NCI-H1694 treated with DMSO at 0.1 percent for 48 hours (cell line): ENCODE measurements at places on chromosomes 16 and 17.

GRCh38 chr17:75457047-75457654, 716 bp downstream of the TMEM94 start:
- DNase-seq = peak; percentile 23

- no peak for DNase-seq
These were observed 6.1 kb downstream of the GNAO1 start for GRCh38 chr16:56197192-56197992.

- no peak for DNase-seq
These were observed 23.8 kb downstream of the TEX14 start for GRCh38 chr17:58667934-58668597.

GRCh38 chr17:77341069-77341541, 200.3 kb downstream of the SEC14L1 start:
- no peak for DNase-seq

DNA sequence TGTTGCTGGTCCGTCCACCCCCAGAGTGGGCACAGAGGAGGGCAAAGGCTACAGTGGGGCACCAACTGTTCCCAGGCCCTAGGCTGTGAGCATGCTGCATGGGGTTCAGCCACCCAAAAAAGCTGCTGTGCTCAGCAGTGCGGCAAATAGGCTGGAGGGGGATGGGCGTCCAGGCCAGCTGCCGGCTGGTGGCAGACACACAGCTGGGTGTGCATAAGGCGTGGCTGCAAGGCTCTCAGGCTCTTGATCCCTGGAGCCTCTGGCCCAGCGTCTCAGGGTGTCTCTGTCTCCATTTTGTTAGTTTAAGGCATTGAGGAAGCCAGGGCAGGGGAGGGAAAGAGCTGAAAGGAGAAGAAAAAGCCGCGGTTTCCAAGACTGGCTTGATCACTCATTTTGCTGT, 8.8 kb downstream of the RPL19 start:
- peak; percentile 60 for DNase-seq

GRCh38 chr17:77572065-77572601, 386.4 kb upstream of the TNRC6C start:
- DNase-seq = no peak

DNA sequence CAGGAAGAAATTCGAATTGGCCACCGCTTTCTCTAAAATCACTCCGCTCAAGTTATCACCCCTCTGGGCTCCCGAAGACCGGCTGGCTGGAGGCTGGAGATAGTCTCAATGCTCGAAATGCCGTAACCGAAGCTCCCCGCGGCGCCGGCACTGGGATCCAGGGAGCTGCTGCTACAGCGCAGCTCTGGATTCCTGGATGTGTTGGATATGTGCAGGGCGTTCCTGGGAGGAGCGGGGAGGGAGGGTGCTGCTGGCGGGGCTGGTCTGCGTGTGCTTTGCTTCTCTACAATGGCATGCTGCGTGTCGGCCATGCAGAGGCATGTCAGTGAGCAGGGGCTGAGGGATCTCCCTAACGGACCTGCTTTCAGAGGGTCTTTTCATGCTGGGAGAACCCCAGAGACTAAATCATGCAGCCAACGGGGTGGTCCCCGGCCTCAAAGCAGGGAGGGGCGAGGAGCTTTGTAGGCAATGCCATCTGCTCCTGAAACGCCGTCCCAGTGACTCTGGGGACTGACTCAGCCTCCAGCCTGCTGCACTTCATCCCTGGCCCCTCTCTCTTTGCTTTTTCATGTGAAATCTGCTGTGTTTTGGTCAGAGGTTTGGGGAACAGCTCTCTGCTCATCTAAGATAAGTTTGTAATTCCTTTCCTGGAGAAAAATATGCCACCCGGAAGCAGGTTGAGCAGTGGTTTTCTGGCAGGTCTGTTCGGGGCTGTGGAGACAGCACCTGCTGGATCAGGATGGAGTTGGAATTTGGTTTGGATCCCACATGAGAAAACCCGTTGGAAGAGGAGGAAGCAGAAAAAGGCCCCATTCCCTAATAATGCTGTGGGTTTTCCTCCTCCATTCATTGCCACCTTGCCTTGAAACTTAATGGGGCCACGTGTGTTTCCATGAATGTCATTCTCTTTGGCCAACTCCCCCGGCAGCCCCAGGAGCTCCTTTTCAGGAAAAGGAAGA, 311.4 kb downstream of the SEC14L1 start:
- peak; percentile 92 for DNase-seq

GRCh38 chr17:31544186-31544585, 152.7 kb downstream of the RAB11FIP4 start:
- no peak for DNase-seq

GRCh38 chr17:76085731-76086366, 6.9 kb downstream of the ZACN start:
- DNase-seq = no peak

DNA sequence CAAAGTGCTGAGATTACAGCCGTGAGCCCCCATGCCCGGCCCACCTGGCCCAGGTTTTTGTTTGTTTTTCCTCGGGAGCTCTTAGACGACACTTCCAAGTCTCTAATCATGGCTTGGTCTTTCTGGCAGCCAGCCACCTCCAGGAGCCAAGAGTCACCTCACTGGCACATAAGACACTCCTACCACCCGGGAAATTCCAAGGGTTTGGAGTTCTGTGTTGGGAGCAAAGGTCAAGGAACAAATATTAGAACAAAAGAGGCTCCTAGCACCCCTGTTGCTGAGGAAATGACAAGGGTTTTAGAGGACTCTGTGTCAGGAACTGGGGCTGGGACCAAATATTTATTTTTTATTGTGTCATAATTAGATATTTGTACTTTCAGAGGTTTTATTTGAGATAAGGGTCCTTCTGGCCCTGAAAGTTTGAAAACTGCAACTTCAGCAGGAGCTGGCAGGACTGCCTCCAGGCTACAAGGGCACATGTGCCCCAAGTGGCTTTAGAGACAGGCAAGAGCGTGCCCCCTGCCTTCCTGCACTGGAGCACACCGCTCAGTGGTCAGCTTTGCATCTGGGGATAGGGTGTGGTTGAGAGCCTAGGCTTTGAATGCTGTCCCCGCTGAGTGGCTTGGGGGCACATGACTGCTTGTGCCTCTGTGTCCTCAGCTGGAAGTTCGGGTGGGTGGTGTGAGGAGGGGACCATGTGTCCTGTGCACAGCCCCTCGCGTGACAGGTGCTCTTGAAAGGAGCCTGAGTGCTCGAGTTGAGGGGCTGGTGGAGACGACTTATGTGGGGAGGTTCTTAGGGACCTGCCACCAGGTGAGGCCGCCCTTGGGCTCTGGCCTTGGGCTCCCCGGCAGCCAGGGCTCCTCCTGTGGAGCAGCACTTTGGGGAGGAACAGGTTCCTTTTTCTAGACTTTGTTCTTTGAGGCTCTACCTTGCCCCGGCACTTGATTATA, 29.7 kb downstream of the MGRN1 start:
- DNase-seq = no peak

GRCh38 chr16:51839727-51840462, 688.8 kb upstream of the SALL1 start:
- DNase-seq = no peak

DNA sequence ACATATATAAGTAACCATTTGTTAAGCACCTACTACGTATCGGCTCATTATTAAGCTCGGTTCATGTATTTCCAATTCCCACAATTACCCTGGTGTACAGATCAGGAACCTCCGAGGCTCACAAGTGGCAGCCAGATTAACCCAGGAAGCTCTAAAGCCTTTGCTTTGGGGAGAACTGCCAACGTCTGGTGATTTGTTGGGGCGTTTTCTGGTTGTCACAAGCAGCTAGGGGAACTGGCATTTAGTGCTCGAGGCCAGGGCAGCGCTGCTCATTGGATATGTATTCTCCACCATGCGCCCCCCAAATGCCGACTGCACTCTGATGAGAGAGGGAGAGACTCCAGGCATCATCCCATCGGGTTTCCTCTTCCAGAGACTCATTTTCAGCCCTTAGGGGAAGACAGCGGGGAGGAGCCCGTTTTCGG, 541 bp downstream of the ZNF18 start:
- DNase-seq = peak; percentile 19

DNA sequence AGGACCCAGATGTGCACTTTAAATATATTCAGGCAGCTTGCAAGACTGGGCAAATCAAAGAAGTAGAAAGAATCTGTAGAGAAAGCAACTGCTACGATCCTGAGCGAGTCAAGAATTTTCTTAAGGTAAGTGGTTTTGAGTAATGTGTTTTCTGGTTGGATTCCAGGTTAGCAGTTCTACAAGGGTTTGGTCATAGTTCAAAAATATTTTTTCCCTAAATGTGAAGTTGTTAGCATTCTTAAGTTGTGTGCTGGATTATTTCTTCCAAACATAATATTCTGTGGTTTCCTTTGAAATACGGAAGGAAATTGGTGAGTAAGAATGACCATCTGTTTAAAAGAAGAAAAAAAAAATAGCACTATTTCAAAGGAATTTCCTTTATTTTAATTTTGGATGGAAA, 38.4 kb downstream of the PTRH2 start:
- no peak for DNase-seq

DNA sequence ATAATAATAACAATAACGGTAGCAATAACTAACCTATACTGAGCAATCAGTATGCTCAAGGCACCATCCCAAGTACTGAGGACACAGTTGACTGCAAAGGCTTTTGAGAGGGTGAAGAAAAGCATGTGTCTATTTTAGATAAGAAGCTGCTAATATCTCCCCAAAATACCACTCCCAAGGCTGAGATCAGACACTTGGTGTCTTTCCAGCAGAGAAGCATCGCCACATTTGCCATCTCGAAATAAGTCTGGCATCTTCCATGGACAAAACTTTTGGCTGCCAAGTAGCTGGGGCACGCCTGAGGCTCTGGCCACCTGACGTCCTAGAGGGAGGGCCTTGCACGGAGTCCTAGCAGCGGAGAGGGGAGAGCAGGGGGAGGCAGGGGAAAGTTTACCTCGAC, 39.0 kb downstream of the ZNF423 start:
- DNase-seq = no peak

DNA sequence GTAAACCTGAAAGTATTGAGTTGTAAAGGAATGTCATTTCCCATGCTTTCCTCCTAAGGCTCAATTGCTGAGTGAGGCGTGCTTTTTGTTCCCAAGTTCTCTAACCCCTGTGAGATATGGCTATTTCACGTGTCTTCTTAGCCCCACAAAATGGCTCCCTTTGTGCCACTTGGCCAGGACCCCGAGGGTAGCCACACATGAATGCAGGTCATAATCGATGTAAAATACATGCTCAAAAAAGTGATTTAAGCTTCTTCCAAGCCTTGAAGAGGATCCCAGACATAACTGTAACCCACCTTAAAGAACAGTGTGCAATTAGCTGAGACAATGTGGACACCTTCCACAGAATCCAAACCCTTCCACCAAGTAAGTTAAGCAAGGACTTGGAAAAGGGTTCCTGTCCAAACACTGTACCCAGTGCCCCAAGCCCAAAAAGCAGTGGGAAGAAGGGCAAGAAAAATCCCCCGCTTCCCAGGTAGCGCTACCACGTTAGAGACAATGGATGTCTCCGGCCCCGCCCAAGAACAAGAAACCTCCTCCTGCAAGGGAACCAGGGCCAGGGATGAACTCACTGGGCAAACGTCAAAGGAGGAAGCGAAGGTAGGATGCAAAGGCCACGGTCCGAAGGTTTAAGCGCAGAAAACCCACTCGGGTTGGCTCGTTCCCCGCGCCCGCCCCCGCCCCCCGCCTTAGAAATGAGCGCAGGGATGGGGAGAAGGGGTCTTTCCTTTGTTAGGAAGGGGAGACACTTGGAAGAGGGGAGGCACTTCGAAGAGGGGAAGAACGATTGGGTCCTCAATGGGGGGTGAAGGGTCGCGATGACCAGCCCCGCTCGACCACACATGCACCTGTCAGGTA, 1.2 kb downstream of the JPT1 start:
- DNase-seq = peak; percentile 45

DNA sequence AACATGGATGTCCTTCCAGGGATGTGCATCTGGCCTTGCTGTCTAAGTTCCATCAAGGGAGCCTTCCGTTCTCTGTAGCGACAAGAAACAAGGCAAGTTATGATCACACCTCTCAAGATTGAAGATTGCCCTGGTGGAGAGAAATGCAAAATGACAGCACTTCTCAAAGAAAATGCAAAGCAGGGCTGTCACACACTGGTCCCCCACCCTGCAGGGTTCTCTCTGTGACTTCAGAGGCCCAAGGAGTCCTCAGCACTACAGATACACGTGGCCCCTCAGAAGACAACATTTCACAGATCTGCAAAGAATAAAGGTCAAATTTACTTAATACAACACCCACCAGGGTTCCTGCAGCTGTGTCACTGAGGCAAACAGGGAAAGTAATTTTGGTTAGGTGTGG, 60.7 kb upstream of the TEX2 start:
- no peak for DNase-seq

- no peak for DNase-seq
These were observed 1.5 kb upstream of the PRKCA start for GRCh38 chr17:66300956-66301355.

GRCh38 chr16:675884-676564, 553 bp downstream of the RHBDL1 start:
- DNase-seq = no peak

DNA sequence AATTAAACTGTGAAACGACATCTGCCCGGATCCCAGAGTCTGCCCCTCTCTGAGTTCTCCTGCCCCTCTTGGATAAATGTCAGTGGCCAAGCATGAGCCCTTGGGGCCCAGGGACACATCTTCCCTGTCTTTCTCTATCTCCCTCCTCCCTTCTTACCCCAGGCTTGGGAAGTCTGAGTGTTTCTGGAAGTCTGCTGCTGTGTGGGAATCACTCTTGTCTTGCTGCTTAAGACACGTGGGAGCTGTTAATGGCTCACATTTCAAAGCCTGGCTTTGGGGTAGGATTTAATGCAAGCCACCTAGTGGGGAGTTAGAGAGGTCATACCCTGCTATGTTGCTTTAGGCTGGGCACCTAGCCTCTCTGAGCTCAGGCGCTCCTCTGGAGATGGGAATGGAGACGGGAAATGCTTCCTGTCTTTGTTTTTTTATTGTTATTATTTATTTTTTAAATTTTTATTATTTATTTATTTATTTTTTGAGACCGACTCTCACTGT, 218.5 kb upstream of the CIBAR2 start:
- DNase-seq = peak; percentile 85

DNA sequence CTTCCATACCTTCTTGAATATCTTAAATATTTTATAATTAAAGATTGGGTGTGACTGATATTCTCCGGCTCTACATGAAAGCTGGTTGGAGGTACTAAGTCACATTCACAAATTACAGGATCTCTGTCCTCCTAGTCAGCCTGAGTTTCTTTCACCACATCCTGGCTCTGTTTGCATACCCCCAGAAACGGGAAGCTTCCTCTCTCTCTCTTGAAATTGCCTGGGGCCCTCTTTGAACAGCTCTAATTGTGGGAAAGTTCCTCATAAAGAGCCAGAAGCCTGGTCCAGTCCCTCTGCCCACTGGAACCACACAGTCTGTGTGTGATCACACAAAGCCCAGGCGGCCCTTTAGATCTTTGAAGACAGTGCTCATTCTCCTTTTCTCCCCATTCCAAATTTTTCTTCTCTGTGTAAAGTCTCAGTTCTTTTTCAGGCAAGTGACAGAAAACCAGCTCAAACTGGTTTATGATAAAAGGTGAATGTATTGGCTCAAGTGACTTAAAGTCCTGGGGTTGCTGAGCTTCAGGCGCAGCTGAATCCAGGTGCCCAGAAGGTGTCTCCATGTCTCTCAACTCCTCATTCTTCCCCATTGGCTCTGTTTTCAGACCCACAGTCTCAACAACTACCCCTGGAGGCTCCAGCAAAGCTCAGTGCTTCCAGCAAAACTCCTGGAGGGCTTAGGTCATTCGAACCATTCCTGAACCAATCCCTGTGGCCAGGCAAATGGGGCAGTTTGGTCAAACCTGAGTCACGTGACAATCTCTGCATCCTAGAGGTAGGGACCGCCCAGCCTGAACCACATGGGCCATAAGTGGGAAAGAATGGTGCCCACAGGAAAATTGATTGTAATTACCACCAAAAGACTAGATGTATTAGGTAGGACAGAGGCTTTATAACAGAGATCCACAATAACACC, 8.5 kb upstream of the RAI1 start:
- DNase-seq = no peak
